ENCODE measurements at places on chromosomes 3 and 15.
A peak's percentile ranks its signal among the peaks of the same experiment; 100 is the strongest.

- no peak for DNase-seq
Observed at GRCh38 chr15:67033012-67033411, 32.4 kb upstream of the SMAD3 start.

DNA sequence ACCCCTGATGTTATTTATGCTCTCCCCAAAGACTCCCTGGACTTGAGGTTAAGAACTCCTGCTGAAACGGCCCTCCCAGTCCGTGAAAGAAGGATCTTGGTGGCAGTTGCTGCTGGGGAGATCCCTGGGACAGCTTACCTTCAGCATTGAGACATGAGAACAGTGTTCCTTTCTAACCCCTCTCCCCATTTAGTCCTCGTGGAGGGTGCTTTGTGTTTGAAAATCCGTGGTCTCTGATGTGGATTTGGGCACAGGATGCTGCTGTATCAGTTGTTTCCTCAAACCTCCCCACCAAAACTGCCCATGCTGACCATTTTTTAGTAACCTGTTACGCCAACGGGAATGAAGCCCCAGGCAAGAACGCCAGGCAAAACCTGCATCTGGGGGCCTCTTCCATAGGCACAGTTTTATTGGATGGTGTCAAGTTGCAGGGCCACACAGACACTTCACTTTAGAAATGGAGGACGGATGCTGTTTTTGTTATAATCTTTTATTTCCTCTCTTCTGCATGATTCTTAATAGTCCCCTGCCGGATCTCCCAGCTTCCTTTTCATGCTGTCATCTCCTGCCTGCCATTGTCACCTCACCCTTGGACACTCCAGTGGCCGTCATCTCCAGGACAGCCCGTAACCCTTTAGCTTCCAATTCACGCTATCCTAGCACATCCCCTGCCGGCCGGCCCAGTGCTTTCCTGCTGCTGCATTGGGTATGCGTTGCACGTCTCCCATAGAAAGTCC lies 31.7 kb upstream of the CEMIP start:
- DNase-seq: no peak

DNA sequence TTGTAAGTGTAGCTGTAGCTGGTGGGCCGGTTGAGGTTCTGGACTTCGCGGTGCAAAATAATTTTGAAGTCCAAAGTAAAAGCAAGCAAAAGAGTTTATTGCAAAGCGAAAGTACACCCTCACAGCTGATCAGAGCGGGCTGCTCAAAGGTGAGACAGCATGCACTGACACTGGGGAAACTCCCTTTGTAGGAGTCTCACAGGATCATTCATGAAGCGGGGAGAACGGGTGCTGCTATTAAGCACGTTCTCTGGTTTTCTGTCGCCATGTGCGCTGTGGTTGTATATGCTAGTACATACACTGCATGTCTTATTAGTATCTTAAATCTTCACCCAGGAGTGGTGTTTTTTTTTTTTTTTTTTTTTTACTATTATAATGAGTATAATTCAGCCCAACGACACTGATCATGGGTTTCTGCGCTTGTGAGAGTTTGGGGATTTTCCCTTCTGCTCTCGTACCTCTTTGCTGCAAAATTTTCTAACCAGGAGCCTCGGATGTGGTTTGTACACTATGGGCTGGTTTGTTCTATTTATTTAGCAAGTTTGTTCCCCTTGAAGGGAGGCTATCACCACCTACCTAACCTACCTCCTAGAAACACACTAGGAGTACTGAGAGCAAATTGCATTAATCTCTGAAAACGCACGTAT lies 1.4 kb upstream of the AP4E1 start:
- peak; percentile 51 for DNase-seq

- no peak for DNase-seq
Observed at GRCh38 chr3:117793622-117794265, 1084.2 kb downstream of the TUSC7 start.

GRCh38 chr15:44215594-44215993 lies 20.5 kb upstream of the FRMD5 start:
- no peak for DNase-seq

DNA sequence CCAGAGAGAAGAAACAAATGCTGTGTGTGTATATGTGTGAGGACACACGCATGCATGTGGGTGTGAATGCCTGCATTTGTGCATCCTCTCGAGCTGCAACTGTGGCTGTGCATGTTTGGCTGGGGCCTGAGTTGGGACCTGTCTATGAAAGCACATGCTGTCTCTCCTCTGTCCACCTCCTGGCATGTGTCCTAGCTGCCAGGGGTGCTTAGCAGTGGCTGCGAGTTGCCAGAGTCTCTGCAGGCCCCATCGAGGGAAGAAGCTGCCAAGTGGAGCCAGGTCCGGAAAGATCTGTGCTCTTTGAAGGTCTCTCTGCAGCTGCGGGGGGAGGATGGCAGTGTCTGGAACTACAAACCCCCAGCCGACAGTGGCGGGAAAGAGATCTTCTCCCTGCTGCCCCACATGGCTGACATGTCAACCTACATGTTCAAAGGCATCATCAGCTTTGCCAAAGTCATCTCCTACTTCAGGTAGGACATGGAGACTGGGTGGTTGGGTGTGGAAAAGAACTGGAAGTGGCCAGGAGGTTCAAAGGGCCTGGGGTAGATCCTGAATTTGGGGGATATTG lies 30.7 kb downstream of the NR1I2 start:
- DNase-seq: no peak

DNA sequence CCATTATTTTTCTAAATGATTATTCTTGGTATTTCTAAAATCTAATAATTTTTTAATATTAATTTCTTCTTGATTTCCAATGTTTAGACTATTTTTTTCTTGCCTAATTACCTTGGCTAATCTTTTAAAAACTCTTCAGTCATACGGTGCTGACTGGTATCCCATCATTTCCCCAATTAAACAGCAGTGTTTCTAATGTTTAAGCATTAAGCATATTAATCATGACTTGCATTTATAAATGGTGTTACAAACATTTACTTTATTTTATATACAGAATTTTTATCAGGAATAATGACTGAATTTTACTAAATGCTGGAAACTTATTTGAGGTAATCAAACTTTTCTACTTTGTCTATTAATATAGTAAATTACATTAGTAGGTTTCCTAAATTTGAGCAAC lies 199.3 kb downstream of the ADAMTSL3 start:
- DNase-seq: no peak

DNA sequence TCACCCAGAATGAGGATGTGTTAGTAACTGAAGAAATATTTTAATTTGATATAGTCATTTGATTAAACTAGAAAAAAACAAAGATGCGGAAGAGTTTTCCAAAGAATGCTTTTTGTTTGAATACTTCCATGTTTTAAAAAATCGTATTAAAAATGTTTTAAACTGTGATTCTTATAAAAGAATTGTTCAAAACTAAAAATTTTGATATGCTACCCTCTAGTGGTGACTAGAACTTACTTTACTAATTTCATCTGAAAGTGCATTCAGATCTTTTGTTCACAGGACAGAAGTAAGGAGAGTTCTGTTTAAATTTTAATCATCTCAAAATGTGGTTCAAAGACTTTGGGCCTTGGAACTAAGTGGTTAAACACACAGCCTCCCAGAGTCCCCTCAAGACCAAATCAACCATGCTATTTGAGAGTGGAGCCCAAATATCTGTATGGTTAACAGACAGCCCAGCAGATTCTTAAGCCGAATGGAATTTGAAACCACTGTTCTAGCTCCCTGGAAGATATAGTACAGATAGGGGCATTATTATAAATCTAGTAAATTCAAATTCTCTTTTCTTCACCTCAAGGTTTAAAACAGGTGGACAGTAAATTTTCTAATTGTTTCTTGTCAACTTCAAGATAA lies 45.2 kb upstream of the SYNPR start:
- no peak for DNase-seq

DNA sequence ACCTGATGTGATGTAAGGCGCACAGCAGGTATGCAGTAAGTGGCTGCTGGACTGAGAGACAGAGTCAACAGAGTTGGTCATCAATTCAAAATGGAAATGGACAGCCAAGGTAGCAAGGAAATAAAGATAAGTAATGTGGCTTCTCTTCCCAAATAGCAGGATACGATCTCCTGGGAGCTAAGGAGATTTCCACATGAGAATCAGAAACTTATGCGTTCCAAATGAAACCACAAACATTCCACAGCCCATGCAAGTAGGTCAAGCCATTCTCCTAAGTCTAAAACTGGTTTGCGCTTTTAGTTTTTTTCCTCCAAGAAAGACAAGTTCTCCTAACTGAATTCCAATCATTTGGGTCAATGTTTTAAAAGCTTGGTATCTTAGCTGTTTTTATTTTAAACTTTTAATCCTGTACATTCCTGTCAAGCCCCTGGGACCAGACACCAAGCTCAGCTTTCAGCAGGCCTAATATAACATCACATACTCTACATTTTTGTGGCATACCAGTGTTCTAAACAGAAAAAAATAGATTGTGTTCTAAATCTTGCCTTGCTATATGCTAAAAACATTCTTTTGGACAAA lies 73.7 kb upstream of the TSPAN3 start:
- DNase-seq: no peak

- DNase-seq: no peak
Observed at GRCh38 chr15:72564091-72564490, 90.0 kb downstream of the ARIH1 start.

- DNase-seq: no peak
Observed at GRCh38 chr15:46117071-46117470, 482.2 kb downstream of the SQOR start.

DNA sequence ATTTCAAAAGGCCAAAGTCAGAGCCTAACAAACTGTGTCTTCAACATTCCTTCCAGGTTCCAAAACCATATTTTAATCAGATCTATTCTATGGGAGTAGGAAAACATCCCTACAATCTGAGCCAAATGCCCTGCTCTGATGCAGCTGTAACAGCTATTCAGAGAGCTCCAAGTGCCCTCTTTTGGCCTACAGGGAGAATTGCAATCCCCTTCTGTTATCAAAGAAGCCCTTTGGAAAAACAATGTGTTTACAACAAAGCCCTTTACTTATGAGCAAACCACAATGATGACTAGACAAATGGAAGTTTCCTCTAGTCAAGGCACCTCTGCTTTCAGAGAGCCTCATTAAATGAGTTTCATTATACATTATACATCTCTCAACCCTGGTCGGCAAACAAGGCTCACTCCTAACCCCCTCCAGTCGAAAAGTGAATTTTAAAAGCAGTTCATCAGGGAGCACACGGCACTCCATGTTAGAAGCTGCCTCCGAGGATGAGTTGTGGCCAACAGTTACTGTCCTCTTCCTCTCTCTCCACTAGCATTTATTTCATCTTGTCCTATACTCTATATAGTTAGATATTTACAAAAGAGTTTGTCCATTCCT lies 42.6 kb upstream of the TMCO5A start:
- DNase-seq: no peak

DNA sequence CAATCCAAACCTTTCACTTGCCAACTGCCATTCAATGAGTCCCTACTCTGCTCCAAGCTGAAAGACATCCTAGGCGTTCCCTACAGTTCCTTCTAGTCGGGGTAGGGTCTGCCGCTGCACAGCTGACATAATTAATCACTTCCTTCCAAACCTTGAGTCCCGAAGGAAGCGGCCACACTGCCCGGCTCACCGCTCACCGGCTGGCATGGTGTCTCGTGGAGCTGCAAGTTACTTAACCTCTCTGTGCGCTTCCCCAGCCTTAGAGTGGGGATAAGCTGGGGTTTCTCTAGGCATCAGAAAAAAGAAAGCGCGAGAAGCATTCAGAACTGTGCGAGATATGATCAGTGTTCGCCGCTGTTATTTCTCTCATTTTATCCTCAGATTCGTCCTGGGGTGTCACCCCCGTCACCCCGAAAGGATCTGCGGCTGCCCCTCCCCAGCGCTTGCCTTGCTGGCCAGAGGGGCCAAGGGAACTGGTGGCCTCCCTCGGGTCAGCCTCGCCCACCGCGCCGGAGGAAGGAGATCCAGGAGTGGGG lies 748 bp downstream of the MRPS25 start:
- no peak for DNase-seq

GRCh38 chr3:147348976-147349375 lies 57.4 kb downstream of the ZIC4 start:
- no peak for DNase-seq

- no peak for DNase-seq
Observed at GRCh38 chr3:195020921-195021320, 250.0 kb downstream of the XXYLT1 start.

DNA sequence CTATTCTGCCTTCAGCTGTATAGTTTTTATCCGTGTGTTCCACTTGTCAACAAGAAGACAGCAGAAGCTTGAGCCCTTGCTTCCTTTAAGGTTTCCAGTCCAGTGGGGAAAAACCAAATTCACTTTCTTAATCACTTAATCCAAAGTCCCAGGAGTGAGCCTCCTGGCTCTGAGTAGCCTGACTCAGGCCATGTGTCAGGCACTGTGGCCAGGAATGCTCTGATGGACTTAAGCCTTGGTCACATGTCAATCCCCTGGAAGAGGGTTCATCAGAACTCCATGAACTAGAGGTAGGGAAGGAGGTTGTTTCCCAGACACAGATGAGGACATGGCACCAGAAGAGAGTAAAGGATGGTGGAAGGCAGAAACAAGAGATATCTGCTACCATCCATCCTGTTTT lies 8.8 kb downstream of the VIPR1 start:
- no peak for DNase-seq

GRCh38 chr3:38964646-38965045 lies 87.1 kb downstream of the SCN11A start:
- no peak for DNase-seq

DNA sequence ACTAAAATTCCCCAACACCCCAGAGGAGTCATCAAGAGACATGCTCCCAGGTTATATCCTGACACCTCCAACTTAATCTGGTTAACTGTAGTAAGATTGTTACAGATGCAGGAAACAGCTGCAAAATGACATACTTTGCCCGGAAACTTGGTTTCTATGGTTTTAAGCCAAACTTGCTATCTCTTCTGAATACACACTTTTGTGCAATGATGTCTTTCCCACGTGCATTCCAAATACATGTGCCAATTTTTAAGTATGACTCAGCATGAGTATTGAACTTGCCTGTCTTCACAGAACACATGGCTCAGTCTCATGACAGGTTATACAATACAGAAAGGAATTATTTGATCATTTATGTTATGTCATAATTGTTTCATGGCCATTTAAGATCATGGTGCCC lies 207.0 kb upstream of the DCBLD2 start:
- DNase-seq: no peak

Measured in stimulated activated CD8-positive, alpha-beta memory T cell treated with anti-CD3 and anti-CD28 coated beads, Interleukin-4, amount 100 ng/mL, for 1 hour (primary cell).